Endodermal cell (in vitro differentiated cells): ENCODE measurements at places on chromosomes 5 and 9. TPM values are rescaled to one million over a fixed set of nuclear protein-coding genes. Genes with fewer than 3 reads are reported as not detected.

GRCh38 chr9:117034866-117035265, 347.8 kb downstream of the TRIM32 start:
- peak; percentile 91 for DNase-seq

GRCh38 chr9:89021154-89021803, 30.0 kb downstream of the S1PR3 start:
- no peak for DNase-seq

GRCh38 chr9:138043411-138044345, 166.1 kb downstream of the CACNA1B start:
- peak; percentile 37 for DNase-seq

- DNase-seq = no peak
These were observed 136.1 kb upstream of the DMAC1 start for GRCh38 chr9:7935681-7936080.

- DNase-seq = no peak
These were observed 13.7 kb downstream of the TMEFF1 start for GRCh38 chr9:100486479-100487176.

GRCh38 chr5:96658272-96658671, 3.9 kb upstream of the CAST start:
- no peak for DNase-seq

- DNase-seq = peak; percentile 90
These were observed 35.6 kb downstream of the TRIO start for GRCh38 chr5:14178671-14179211.

DNA sequence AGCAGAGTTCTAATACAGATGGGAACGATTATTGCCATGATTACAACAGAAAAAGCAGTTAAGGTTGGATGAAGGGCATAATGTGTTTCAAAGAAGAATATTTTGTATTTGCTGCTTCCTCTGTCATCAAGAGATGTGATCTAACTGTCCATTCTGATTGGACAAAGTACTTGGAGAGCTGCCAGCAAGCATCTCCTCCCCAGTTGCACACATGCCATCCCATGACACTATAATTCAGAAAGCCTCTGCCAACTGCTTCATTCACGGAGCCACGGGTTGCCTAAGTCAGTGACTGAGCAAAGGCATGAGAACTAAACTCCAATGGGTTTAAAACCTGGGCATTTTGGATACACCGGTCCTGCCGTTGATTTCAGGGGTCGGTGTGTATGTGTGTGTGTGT, 253.8 kb downstream of the CRB2 start:
- no peak for DNase-seq

DNA sequence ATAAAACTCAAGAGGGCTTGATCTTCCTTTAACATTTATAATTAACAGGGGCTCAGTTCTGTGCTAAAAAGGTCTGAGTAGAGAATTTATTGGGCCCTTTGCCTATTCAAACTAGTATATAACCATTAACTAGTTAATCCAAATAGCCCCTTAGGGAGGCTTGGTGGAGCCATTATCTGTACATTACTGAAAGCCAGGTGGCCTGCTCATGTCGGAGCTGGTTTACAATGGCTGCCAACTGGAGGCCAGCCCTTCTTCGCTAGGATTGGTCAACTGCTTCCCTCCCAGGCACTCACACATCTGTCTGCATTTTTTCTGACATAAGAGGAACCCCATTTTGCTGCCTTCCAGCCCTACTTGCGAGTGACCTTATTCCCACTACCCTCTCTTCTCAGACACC, 30.4 kb upstream of the NDFIP1 start:
- DNase-seq = peak; percentile 28

DNA sequence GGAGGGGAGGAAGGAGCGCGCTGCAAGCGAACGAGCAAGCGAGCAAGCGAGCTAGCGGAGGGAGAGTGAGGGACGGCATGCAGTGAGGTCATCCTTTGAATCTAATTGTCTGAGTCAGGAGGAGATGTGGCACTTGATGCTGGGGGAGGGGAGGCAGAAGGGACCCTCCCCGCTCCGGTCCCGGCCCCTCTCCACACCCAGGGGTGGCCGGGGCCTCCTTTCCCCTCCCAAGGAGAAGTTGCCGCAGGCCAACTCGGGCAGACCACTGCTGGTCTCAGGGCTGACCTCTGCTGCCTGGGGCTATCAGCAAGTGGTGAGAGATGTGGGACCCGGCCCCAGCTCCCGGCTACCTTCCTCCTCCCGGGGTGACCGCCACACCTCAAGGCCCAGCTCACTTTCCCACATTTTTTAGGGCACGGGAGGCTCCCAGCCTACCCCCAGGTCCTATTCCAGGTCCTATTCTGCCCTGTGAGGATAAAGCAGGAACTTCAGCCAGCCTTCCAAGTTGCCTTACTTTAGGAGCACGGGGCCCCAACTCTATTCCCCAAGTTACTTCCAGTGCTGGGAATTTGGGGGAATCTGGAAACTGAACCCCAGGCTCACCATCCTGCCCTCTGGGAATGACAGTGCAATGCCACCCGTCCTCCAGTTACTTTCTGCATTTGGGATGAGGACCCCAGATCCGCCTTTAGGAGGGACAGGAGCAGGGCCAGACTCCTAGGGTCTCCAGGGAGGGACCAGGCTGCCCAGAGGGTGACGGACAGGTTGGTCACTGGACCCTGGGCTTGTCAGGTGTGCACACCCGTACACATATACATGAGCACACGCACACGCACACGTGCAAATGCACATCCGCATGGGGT, 11.1 kb downstream of the CNTFR start:
- peak; percentile 86 for DNase-seq

DNA sequence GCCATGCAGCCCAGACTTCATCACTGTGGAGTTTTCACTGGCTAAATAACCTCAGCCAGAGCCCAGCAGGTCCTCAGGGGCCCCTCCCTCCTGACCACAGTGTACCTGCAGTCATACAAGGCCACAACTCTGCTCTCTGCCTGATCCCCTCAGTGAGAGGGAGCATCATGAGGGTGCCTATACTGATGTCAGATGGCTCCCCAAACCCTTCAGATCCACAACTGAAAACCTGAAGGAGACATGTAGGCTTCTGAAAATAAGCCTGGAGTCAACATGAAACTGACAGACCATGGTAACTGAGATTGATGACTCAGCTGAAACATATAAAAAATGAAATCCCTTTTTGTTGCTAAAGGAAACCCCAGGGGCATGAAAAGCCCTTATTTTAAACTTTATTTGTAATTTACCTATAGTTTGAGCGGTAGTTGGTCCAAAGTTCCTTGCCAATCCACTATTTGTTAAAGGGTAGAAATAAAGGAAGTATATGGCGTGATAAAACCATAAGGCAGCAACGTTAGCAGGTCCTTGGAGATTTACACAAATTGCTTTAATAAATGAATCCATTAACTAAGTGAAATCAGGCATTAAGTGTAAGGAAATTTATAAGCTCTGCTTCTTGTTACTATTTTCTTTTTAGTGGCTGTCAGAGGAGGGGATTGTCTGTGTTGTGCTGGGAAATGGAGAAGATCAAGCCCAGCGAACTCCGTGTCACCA, 68.3 kb downstream of the FGF1 start:
- DNase-seq = no peak

DNA sequence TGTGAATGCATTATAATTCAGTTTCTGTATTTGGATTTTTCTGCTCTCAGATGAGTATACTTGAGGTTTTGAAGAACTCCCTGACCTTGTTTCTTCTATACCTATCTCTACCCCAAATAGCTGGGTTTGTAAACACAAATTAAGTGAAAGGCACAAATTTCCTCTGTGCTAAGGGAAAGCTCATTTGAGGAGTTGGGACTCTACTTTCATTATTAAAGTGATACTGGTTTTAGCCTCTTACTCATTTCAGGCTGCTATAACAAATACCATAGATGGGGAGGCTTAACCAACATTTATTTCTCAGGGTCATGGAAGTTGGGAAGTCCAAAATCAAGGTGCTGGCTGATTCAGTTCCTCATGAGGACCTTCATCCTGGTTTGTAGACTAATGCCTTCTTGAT, 97.2 kb upstream of the ANKH start:
- DNase-seq = no peak

- DNase-seq = no peak
These were observed 820 bp downstream of the FBP1 start for GRCh38 chr9:94638335-94639060.

- no peak for DNase-seq
These were observed 571.9 kb downstream of the PDE4D start for GRCh38 chr5:59321642-59322041.

GRCh38 chr5:148760945-148761638, 65.3 kb upstream of the ADRB2 start:
- DNase-seq = no peak

GRCh38 chr9:2574203-2574602, 47.4 kb upstream of the VLDLR start:
- no peak for DNase-seq

GRCh38 chr5:150488519-150489359, 19.2 kb upstream of the NDST1 start:
- no peak for DNase-seq

GRCh38 chr5:140785905-140786686, at the start of gene PCDHA1:
Gene PCDHA1, plus strand, starts transcription at chr5:140786140.
- no peak for DNase-seq

GRCh38 chr9:132901858-132902831, 23.4 kb downstream of the SPACA9 start:
- DNase-seq = peak; percentile 92

DNA sequence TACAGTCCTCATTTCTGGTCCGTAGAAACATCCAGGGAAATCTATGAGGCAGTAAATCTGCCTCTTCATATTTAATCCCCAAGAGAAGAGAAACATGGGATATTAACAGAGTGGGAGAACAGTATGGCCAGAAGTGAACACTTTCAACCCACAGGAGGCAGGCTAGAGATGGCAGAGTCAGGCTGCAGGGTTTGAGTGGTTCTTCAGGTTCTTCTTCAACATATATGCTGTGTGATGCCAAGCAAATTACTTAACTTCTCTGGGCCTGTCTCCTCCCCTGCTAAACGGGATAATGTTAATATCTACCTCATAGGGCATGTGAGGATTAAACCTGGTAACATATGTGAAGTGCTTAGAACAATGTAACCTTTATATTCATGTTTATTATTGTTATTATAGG, 321.8 kb downstream of the PSAT1 start:
- DNase-seq = no peak

DNA sequence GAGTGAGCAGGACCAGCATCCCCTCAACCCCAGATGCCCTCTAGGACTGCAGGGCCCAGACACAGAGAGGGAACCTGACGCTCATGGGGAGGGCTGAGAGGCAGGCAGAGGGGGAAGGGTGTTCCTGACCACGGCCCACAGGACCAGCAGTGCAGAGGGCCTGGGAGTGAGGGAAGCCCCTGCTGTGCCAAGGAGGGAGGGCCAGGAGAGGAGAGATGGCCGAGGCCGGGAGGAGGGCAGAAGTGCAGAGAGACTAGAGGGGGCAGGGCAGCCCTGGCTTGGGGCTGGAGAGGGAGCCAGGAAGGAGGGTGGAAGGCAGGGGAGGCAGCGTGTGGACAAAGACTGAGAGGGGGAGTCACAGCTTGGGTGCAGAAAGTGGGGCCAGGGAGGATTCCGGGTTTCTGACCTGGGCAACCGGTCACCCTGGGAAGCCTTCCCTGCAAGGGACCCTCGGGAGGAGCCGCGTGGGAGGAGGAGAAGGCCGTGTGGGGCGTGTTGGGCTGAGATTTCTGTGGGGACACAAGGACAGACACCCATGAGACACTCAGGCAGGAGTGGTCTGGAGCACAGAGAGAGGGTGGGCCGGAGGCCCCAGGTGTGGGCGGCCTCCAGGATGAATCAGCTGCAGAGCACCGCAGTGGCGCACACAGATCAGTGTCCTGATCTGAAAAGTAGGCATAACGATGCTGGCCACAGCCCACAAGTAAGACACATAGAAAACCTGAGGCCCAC, 117.5 kb downstream of the ADAMTS2 start:
- peak; percentile 68 for DNase-seq

- peak; percentile 51 for DNase-seq
These were observed 73.7 kb downstream of the GTF3C4 start for GRCh38 chr9:132743931-132744479.

- peak; percentile 24 for DNase-seq
These were observed 74.3 kb downstream of the COL23A1 start for GRCh38 chr5:178515776-178516503.

- no peak for DNase-seq
These were observed 22.2 kb downstream of the KLF4 start for GRCh38 chr9:107467416-107467815.

- no peak for DNase-seq
These were observed 427.1 kb upstream of the CHD1 start for GRCh38 chr5:99355881-99356280.

DNA sequence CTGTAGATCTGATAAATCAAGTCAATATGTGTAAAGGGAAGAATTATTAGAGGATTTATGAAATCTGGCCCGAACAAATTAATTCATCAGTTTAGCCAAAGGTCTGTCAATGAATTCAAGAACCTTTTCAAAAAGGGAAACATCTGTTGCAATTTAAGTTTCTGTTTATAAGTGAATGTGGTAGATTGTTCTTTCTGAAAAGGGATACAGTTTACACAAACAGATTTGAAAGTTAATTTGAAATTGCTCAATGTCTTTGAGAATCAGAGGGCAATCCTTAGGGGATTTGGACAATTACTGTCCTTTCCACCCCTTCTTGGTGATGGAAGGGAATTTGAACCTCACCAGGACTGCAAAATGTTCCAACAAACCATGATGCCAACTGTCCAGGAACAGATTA, 29.7 kb upstream of the ERCC6L2 start:
- DNase-seq = no peak

DNA sequence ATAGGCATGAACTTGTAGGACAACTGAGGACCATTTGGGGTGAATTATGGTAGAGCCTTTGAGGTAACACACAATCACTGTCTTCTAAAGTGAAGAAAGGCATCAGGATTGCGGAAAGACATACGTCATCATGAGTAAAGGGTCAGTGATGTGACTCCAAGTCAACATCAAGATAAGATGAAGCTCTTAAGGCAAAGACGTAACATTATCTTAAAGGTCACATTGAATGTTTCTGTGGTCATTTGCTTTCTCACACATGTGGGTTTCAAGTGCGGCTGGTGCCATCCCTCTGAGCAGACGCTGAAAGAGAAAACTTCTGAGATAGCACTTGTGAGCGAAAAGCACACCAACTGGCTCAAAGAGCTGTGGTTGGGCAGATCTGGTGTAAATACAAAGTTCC, 63.3 kb upstream of the GRAMD2B start:
- DNase-seq = no peak

The PARP8 gene
- 19.4 and 23.2 TPM in 2 replicates for total RNA-seq

The ACTBL2 gene
- total RNA-seq = not detected in 3 replicates

The KLHL3 gene
- total RNA-seq = 15.3 and 17.5 TPM in 2 replicates

The CCL28 gene
- 1.5 and 1.7 TPM in 2 replicates for total RNA-seq

The TNFSF8 gene
- total RNA-seq = not detected in 2 replicates

The POLR3G gene
- 16.4 and 22.6 TPM in 2 replicates for total RNA-seq

The DCAF12 gene
- total RNA-seq = 20.6 to 43.5 TPM (median 37.0 TPM) in 3 replicates

The TMC1 gene
- total RNA-seq = not detected in 3 replicates

The KIF4B gene
- 0.14 TPM in 1 of 2 replicates, not detected in the other for total RNA-seq

The RORB gene
- total RNA-seq = 0.75 and 0.88 TPM in 2 replicates

The IL33 gene
- total RNA-seq = 0.90 and 0.97 TPM in 2 replicates

The NSD1 gene
- 171 and 190 TPM in 2 replicates for total RNA-seq

The PCDHB5 gene
- 42.8 and 43.5 TPM in 2 replicates for total RNA-seq

The NIPAL4 gene
- 0.09 TPM in 1 of 2 replicates, not detected in the other for total RNA-seq

The UBE2QL1 gene
- 0.11 TPM in 2 replicates for total RNA-seq

The ROPN1L gene
- total RNA-seq = 1.5 TPM in 1 of 3 replicates, not detected in the others

The RANBP3L gene
- not detected in 3 replicates for total RNA-seq

The PTGER4 gene
- total RNA-seq = 0.71 to 1.6 TPM (median 1.0 TPM) in 3 replicates

The GLDC gene
- total RNA-seq = 38.8 and 41.6 TPM in 2 replicates

The OTP gene
- total RNA-seq = not detected in 3 replicates

The PTPRD gene
- 83.1 and 97.4 TPM in 2 replicates for total RNA-seq

The ADGRD2 gene
- 0.16 and 0.33 TPM in 2 replicates for total RNA-seq

The TSSK1B gene
- 0.11 TPM in 1 of 2 replicates, not detected in the other for total RNA-seq
